Heart left ventricle (tissue), 16 donors: ENCODE measurements at places on chromosomes 11 and 22.

DNA sequence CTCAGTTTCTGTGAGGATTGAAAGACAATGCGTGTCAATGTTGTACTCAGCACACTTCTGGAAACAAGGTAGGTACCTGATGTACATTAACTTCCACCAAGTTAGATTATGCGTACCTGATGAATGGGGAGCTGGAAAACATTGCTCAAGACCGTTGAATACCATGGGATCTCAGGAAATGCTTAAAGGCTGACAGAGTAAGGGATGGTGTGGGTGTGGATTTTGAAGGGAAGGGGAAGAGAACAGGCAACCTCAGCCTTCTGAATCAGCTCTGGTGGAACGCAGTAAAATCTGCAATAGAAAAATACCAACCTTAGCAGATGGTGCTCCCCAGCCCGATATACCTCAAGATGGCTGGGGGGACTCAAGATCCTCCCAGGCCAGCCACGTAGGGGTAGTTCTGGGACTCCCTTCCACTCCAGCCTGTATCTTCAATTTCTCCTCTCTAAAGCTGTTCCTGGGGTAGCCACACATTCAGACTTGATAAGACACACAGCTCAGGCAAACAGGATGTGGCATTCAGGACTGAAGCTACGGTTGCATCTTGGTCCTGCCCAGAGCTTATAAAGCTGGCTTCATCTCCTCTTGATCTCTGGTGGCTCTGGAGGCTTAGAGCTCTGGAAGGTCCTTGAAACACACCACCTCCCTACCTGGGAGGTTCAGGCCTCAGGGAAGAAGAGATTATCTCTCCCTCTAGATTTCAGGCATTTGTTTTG, 111.8 kb downstream of the CTNND1 start:
- no peak for DNase-seq

- DNase-seq, result no peak
Observed at GRCh38 chr11:103907136-103907535, 129.3 kb upstream of the DDI1 start.

GRCh38 chr11:6607190-6607795, 3.7 kb downstream of the ILK start:
- no peak for DNase-seq

DNA sequence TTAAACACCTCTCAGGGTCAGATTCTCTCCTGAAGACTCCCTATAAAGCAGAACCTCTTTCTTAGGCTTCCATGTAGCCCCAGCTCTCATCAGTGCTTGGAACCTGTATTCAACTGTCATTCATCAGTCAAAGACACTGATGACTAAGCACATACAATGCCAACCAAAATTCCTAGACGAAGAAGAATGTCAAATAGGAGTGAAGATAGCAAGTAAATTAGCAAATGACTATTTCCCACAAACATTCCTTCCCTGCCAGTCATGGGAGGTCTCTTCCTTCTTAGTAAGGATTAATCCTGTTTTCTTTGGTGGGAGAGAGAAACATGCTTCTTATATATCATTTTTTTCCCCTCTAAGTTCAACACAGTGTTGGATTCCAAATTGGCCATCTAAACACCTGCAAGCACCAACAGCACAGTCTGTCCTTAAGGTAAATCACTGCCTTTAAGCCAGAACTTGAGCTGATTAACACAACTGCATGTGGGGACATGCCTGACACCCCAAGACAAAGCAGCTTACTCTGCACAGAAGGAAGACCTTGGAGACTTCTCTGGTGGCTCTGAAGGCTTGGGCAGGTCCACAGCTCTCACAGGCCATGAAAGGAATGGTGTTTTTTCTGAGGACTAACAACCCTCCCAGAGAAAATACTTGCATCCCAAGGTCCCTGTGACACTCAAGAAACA, 47.5 kb upstream of the ME3 start:
- no peak for DNase-seq
